Putamen (tissue), 1 donor: ENCODE measurements at places on chromosomes 4 and X.

DNA sequence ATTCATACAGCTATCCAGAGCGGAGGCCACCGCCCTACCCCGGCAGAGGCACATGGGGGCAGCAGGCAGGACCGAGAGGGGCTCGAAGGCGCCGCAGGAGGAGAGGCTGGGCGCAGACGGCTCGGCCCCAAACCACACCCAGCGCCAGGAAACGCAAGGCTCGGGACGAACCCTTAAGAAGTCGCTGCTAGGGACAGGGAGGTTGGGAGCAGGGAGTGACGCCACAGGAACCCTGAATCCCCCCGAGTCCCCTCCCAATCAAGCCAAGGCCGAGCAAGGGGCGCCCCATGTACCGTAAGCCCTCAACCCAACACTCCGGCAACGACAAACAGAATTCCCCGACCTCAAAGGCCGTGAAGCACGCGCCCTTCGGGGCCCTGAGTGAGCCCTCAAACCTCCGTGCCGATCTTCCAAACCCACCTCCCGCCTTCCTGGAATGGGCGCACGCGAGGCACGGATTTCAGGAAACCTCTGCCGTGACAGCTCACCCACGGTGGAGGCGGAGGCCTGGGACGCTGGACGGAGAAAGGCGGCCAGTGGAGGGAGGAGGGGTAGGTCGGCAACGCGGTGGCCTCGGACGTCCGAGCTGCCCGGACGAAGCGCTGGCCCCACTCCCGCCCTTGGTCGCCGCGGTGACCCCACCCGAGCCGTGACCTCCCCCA lies 1.8 kb downstream of the ZFYVE28 start:
- DNase-seq = no peak

- no peak for DNase-seq
These were observed 890.8 kb downstream of the TRIML1 start for GRCh38 chr4:189029976-189030504.

GRCh38 chrX:75748431-75748830 lies 36.6 kb downstream of the MAGEE2 start:
- DNase-seq = no peak

DNA sequence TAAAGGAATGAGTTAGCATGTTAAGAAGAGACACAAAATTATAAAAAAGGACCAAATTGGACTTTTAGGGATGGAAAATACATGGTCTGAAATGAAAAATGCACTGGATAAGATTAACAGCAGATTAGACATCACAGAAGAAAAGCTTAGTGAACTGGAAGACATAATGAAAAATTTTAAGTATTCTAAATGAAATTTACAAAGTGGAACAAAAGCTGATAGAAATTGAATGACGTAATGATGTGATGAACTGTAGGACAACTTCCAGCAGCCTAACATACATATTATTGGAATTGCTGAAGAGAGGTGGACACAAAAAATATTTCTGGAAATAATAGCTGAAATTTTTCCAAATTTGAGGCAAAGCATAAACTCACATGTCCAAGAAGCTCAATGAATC lies 39.6 kb upstream of the GPR173 start:
- DNase-seq = no peak

DNA sequence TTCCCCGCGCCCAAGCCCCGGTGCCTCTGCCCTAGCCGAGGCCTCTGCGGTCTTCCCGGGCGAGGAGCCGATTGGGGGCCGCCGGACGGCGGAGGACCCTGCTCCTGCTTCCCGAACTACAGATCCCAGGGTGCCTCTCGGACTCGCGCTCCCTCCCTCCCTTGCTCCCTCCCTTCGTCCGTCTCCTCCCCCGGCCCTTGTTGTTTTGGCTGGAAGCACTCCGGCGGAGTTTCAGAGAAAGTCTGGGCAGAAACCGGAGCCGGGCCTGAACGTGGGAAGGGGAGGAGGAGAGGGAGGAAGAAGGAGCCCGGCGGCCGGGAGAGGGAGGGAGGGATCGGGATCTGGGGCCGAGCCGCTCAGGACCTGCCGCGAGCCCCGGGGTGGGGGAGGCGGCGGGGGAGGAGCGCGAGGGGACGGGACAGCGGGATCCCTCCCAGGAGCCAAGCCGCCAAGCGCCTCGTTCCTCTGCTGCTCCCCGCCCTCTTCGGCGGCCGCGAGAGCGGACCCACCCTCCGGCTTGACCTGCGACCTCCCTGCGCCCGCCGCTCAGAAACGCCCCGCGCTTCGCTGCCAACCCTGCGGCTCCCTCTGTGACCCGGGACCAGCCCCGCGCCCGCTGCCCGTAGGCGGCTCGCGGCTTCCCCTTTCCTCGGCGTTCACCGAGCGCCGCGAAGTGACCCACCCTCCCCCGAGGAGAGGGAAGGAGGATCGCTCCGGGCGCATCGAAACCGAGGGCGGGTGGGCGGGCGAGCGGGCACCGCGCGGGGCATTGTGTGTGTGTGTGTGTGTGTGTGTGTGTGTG lies 496 bp upstream of the GAB1 start:
- peak; percentile 92 for DNase-seq

DNA sequence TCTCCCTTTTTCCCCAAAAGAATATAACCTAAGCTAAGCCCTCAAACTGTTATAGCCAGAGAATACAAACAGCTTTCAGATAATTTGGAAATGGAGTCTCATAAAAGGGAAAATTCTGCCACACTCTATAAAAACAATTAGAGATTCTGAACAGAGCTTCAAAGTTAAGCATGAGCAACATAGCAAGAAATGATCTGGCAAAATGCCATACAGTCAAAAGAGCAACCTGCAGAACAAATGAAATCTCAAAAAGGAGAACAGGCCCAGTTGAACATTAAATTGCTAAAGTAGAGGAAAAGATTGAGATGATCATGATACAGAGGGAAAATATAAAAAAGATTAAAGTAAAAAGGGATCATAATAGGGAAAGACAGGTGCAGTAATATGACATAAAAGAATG lies 250.5 kb downstream of the TLL1 start:
- peak; percentile 9 for DNase-seq

DNA sequence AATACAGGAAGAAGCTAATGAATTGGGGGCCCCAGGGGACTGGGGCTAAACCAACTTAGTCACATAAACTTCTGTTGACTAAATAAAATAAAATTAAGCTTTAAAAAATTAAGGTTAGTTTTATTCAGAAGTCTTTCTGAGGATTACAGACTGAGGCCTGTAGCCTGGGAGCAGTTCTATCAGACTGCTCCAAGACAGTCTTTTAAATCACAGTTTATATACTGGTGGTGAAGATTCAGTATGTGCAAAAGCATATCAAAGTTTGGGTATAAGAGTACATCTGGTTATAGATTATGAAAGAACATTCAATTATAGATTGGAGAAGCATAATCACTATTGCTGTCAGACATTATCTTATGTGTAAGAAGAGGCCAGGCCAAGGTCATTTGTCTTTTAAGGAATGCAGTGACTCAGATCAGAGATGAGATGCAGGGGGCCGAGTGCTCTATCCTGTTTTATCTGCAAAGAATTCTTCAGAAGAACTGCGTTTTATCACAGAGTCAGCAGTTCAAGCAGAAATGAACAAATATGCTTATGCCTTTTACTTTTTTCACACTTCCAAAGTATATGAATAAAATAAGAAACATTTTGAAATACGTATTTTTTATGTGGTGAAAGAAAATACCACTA lies 109.4 kb downstream of the PDHA2 start:
- no peak for DNase-seq

DNA sequence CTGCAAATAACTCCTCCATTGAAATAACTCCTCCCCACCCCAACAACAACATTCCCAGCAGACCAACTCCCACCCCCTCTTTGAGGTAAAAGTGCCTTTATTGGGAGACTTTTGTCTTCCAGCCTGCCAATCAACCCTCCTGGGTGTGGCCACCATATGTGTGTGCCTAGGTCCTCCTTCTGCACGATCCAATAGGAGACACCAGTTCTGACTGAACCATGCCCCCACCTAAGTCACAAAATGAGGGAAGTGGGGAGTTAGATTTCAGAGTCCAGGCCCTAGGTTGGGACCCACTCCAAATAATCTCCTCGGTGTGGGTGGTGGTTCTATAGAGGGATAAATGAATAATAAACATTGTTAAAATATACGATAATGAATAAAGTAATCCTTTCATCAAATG lies 3.0 kb downstream of the PLP2 start:
- no peak for DNase-seq

DNA sequence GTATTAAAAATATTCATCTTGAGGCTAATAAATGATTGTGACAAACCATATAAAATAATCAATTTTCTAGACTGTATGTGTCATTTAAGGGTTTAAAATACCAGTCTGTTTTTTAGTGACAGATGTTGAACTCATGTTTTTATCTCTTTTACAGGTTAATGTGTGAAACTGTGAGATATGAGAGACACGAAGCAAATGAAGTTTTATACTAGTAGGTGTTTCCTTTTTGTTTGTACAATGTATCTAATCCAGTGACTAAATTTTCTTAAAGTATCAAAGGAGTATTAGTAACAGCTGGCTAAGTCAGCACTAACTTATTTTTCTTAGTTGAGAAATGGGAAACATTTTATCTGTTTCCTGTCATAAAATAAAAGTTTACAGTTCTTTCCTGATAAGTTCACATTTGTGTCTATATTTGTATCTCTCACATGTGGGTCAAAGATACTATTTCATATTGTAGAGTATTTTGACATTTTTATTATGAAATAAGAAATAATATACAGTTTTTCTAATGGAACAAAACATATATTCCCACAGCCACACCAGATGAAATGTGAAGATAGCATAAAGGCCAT lies 90.3 kb downstream of the RAPGEF2 start:
- DNase-seq = no peak

- DNase-seq = peak; percentile 59
These were observed 71.7 kb downstream of the ARAP2 start for GRCh38 chr4:36172656-36173055.

DNA sequence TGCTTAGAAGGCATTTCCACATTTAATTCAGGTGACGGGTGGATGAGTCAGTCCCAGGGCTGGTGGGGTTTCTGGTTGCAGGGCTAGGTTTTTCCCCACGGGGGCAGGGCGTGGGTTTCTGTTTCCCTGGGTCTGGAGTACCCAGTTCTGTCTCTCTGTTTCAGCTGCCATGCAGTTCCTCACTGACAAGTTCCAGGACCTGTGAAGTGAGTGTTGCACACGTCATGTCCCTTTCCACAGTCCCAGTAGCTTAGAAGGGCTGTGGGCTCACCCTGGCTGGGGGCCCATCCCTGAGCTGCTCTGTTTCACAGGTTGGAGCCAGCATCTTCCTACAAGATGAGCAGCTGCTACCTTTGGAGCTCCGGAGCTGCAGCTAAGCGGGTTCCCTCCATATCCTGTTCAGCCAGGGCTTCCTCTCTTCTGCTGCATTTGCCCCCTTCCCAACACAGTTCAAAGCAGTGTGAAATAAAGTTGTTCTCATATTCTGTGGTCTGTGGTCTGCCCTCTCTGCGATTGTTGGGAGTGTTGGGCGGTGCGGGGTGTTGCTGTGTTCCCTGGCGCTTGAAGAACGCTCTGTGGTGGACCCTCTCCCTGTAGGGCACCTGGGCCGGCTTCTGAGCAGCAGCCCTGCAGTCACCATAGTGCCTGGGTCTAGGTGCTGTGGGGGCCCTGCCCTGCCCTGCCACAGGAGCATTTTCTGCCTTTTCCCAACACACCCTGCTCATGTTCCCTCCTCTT lies 3.9 kb downstream of the LOC101059915 start:
- no peak for DNase-seq

- no peak for DNase-seq
These were observed 10.5 kb downstream of the TBCK start for GRCh38 chr4:106305435-106306055.

DNA sequence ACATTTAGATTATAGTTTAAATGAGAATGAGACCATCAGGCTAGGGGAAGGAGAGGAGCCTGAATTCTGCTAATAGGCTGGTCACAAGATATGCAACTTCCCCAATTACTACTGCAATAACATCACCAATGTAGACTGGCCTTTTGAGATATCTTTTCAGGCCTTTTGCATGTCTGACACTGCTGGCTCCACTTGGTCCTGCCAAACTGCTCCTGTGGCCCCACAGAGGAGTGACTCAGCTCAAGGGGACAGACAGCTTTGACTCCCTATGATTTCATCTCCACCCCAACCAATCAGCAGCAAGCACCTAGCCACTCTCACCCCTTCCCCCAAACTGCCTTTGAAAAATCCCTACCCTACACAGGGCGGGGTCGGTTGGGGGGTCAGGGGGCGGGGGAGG lies 22.8 kb downstream of the GPRIN3 start:
- no peak for DNase-seq

DNA sequence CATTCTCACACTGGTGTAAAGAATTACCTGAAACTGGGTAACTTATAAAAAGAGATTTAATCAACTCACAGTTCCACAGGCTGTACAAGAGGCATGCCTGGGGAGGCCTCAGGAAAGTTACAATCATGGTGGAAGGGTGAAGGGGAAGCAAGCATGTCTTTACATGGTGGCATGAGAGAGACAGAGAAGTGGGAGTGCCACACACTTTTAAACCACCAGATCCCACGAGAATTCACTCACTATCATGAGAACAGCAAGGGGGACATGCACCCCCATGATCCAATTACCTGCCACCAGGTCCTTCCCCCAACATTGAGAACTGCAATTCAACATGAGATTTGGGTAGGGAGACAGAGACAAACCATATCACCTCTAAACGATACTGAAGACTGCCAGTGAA lies 23.0 kb downstream of the EPGN start:
- no peak for DNase-seq

- no peak for DNase-seq
These were observed 24.5 kb downstream of the GIMD1 start for GRCh38 chr4:106343865-106344646.

GRCh38 chrX:116379854-116380253 lies 56.6 kb upstream of the SLC6A14 start:
- DNase-seq = no peak

- DNase-seq = no peak
These were observed 25.5 kb downstream of the FAM53A start for GRCh38 chr4:1658581-1658980.

- no peak for DNase-seq
These were observed 14.8 kb downstream of the ELOVL6 start for GRCh38 chr4:110183643-110184042.

DNA sequence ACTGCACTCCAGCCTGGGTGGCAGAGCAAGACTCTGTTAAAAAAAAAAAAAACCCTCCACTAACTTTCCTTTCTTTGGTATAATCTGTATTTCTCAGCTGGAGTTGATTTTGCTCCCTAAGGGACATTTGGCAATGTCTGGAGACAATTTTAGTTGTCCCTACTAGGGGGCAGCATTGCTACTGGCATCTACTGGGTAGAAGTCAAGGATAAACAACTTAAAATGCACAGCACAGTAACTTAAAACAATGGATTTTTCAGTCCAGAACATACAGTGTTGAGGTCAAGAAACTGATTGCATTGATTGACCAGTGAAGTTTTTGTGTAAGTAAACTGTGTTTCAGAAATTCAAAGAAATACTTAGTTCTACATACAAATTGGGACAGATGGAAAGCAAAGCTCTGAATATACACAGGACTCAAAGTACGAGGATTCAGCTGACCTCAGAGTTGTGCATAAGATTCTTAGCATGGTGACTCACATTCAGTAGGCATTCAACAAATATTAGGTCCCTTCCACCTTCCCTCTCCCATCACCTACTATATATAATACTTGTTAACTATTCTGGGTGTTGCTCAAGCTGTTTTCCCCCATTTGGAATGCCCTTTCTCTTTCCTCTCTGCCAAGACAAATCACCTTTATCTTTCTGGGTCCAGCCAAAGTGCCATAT lies 8.8 kb downstream of the DDX53 start:
- peak; percentile 5 for DNase-seq

GRCh38 chr4:108850219-108850649 lies 87.4 kb upstream of the ETNPPL start:
- DNase-seq = no peak

- peak; percentile 43 for DNase-seq
These were observed 22.1 kb downstream of the YIPF7 start for GRCh38 chr4:44629280-44629866.

GRCh38 chrX:149462849-149463248 lies 42.3 kb downstream of the IDS start:
- no peak for DNase-seq

GRCh38 chr4:26785810-26786209 lies 74.8 kb upstream of the STIM2 start:
- DNase-seq = peak; percentile 5
